Right cardiac atrium (tissue), 5 donors: ENCODE measurements at places on chromosomes 11 and 22. TPM values are rescaled to one million over a fixed set of nuclear protein-coding genes. Genes with fewer than 3 reads are reported as not detected.
A peak's percentile ranks its signal among the peaks of the same experiment; 100 is the strongest.

CWF19L2 gene
- 12.0 TPM for total RNA-seq

DNA sequence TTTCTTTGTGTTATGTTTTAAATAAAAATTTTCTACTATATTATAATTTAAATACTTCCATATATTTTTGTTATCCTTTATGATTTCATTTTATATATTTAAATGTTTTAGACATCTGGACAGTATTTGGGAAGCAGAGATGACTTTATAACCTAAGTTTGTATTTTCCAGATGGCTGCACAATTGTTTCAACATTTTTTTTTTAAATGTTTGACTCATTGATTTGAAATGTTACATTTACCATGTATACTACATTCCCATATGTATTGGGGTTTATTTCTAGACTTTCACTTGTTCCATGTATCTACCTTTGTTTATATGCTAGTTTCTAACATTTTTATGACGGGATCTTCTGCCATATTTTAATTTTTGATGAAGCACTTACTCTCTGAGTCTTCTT, 766.5 kb downstream of the METTL15 start:
- no peak for DNase-seq

GRCh38 chr11:80371931-80372330, 931.1 kb upstream of the TENM4 start:
- no peak for DNase-seq

- no peak for DNase-seq
These were observed 121.6 kb downstream of the LDLRAD3 start for GRCh38 chr11:36065436-36065835.

PRR33 gene
- total RNA-seq: 0.23 TPM

DGCR6 gene
- total RNA-seq: 6.0 TPM

- DNase-seq: no peak
These were observed 14.5 kb upstream of the USP47 start for GRCh38 chr11:11827272-11827671.

DNA sequence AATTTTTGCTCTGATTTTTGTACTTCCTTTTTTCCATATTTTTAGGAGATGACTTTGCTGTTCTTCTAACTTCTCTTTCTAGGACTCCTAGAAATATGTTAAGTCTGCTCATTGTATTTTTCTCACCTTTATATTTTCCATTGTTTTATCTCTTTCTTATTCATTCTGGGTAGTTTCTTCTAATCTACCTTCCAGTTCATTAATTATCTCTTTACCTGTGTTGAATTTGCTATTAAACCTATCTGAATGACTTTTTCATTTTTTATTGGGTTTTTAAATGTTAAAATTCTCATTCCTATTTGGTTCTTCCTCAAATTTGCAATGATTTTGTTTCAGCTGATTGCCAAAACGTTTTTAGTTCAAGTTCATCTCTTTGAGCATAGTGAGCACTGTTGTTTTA, 27.8 kb upstream of the EHF start:
- DNase-seq: no peak

LRRC75B gene
- total RNA-seq: 5.6 TPM

DNA sequence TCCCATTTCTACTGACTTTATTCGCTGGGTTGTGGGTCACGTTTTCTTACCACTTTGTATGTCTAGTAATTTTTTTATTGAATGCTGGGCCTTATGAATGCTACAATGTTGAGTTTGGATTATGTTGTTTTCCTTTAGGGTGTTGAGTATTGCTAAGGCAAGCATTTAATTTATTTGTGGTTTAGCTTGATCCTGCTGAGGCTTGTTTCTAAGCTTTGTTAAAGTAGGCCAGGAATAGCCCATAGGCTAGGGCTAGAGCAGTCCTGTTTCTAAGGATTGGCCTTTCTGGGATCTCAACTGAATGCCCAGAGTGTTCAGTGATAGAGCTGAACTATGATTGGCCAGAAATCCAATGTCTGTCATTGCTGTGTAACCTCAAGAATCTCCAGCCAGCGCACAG, 56.1 kb upstream of the LDLRAD3 start:
- no peak for DNase-seq

DNA sequence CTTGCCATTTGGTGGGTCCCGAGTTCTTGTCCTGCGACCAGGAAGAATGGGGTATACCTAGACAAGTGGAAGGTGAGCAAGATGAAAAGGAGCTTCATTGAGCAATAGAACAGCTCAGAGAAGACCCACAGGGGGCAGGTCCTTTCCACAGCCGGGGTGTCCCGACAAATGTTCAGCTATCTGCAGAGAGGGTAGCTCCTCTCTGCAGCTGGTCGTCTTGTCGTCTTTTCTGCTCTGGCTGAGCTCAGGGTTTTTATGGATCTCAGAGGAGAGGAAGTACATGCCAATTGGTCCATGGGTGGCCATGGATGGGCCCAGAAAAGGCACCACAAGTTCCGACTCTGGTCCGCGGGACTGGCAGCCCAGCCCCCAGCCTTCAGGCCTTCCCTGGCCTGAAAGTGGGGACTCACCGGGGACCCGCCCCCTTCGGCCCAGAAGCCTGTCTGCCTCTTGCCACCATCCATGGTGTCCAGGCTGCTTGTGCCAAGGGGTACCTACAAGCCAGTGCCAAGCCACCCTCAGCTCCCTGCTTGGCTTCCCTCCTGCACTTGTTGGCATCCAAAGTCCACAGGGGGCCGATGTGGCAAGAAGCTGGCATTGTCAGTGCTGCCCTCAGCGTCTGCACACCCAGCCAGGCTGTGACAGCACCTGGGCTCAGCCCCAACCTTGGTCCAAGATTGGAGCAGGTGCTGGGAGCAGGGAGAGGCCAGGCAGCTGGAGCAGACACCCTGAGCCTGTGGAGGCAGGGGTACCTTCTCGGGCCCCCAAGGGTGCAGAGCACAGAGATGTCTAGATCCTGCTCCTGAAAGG, 438.9 kb downstream of the TBC1D22A start:
- no peak for DNase-seq

DNA sequence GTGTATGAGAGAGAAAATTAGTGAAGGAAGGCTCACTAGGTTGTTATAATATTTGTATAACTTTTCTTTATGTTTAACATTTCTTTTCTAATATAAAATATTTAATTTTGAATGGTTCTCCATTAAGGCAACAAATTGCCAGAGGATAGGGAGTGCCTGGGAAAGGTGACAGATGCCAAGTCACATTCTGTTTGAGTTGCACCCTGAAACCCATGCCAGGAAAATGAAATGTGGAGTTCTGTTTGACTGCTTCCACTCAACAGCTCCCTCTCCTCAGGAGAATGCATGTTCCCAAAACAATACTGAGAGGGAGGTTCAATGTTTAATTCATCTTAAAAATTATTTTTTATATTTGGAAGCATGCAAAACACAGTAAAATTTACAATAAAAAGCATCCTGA, 5.9 kb upstream of the USP18 start:
- DNase-seq: no peak

- no peak for DNase-seq
These were observed 17.9 kb upstream of the TPH1 start for GRCh38 chr11:18063862-18064434.

C2CD3 gene
- 15.0 TPM for total RNA-seq

ZBTB3 gene
- 14.5 TPM for total RNA-seq

GRCh38 chr11:130858215-130858614, 58.1 kb downstream of the SNX19 start:
- no peak for DNase-seq

GRCh38 chr11:93933230-93933629, 82.8 kb upstream of the VSTM5 start:
- no peak for DNase-seq

DNA sequence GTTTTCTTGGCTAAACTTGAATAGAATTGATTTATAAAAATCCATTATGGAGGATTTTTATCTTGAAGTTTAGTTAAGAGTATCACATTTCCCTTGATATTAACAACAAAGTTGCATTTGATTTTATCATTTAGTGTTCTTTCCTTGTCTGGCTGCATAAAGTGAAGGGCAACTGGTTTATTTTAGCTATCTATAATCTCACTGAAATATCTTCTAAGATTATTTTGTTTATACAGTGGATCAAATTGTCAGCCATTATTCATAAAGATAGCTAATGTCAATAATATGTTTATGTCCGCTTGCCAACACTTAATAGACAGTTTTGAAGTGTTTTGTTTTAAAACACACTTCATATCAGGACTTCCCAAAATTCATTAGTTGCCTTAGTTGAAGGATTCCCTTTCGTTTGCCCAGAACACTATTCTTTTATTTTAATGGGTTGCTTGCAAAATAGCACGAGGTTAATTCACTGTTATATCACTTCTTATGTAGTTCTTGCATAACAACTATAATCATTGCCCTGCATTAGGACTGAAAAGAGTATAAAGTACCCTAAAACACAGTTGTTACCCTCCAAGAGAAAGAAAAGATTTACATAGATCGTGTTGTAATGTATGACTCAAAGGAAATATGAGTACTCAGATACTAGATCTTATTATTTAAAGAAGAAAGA, 73.0 kb downstream of the MSANTD4 start:
- DNase-seq: no peak

SSTR3 gene
- total RNA-seq: not detected

GRCh38 chr11:111788051-111788450, 21.9 kb upstream of the PPP2R1B start:
- DNase-seq: peak; percentile 38

CARD16 gene
- total RNA-seq: 5.1 TPM

DNA sequence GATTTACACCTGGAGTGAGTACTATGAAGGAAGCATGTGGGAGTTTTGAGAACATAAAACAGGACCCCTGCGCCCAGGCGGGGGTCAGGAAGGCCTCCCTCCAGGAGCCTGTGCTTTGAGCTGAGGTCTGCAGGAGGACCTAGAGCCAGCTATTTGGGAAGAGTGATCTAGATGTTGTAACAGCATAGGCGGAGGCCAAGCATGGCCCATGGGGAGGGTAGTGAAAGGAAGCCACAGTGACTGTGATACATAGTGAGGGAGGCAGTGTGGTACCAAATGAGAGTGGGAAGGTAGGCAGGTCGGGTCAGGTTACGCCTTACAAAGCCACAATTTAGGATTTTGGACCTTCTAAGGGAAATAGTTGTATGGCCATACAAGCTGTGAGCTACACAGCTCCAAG, 147.5 kb downstream of the PARVA start:
- DNase-seq: peak; percentile 65

MTFP1 gene
- 29.3 TPM for total RNA-seq

PAMR1 gene
- total RNA-seq: 6.8 TPM

RASGRP2 gene
- 35.2 TPM for total RNA-seq

DNA sequence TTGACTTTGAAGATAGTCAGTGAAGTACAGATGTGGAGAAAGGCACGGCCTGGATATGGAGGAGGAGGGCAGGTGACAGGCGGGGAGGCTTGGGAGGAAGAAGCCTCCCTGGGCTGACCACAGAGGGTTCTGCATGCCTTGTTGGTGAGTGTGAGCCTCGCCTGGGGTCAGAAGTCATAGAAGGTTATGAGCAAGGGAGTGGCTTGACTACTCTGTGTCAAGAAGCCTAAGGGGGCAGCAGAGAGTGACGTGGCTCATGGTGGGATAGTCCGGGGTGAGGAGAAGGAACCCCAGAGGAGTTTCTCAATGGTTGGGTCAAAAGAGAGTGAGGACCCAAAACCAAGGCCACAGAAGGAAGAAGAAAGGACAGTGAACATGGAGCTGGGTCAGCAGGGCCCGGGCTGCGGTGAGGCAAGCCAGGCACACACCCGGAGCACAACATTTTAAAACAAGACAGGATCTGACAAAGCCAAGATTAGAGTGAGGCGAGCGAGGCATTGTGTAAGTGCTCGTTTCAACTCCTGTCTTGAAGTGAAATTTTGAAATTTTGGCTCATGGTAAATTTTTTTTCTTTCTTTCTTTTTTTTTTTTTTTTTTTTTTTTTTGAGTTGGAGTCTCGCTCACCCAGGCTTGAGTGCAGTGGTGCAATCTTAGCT, 31.9 kb downstream of the PDGFB start:
- DNase-seq: no peak

GRCh38 chr11:111539426-111540113, 950 bp upstream of the LAYN start:
- no peak for DNase-seq

- DNase-seq: no peak
These were observed 125.3 kb downstream of the ADAMTS15 start for GRCh38 chr11:130573767-130574166.

RASSF10 gene
- total RNA-seq: 1.7 TPM

DNA sequence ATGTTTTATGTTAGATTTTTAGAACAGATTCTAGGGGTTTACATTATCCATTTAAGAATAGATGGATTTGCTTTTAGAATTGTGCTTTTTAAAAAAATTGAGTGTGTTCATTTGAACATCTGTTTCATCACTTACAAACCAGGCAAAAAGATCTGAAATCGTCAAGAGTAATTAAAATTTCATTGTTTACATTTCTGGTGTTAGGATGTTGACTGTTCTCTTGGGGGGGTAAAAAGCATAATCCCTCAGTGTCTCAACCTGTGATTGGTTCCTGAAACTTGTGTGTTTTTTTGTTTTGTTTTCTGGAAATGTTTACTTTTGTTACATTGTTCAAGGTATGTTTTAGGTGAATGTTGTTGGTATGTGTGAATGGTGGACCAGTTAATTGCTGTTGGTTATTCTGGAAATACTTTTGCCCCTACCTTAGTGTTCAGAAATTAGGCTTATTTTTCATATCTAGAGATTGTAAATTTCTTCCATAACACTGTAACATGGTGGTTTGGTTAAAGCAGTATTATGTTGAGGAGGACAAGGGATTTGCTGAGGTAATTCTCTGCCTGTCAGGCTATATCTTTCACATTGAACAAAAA, 4.8 kb downstream of the PCF11 start:
- DNase-seq: no peak

DNA sequence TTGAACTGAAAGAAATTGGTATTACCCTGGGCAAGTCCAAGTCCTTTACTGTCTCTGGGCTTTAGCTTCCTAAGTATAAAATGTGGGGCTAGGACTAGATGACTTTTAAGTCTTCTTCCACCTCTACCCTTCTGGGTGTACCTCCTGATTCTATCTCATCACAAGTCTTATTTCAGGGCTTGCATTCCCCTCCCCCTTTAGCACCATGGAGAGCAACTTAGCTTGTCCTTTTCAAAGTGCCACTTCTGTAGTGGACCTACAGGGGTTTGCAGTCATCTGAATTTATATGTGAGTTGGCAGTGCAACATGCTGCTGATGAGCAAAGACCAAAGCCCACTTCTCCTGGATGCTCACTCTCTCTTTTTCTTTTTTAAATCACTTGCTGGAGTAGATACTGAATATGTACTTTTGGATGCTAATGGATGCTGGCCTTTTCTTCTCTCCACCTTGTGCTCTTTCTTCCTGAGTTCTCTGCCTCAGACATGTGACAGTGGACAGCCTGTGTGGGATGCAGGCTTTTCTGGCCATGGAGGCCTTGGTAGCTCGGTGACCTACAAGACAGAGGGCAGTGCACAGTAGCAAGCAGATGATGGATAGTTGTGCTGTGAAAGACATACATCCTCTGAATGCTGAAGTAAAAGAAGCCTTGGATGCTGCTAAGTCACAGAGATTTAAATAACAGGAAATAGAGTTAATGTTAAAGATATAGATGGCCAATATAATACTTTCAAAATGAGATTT, 185.0 kb downstream of the NELL1 start:
- DNase-seq: no peak
